Activated CD8-positive, alpha-beta T cell treated with anti-CD3 and anti-CD28 coated beads, Interleukin-2, amount 10 ng/mL, durations not matched to agents 7 days and 5 days (primary cell): ENCODE measurements at places on chromosomes 7 and 10. TPM values are rescaled to one million over a fixed set of nuclear protein-coding genes. Genes with fewer than 3 reads are reported as not detected.

The AOAH gene
- total RNA-seq = 17.7 TPM

The ZNF853 gene
- 0.78 TPM for total RNA-seq

The ANKRD2 gene
- total RNA-seq = not detected

The MICALL2 gene
- total RNA-seq = 1.9 TPM

The TBC1D12 gene
- 0.05 TPM for total RNA-seq

The ST7 gene
- 5.9 TPM for total RNA-seq

The ITGB8 gene
- not detected for total RNA-seq

The NACAD gene
- 0.05 TPM for total RNA-seq

The RTKN2 gene
- 2.2 TPM for total RNA-seq

GRCh38 chr7:134174795-134175261, 47.7 kb downstream of the LRGUK start:
- H3K27ac ChIP-seq = no peak overlapping the region
- H3K4me1 ChIP-seq = peaks cover 10% of the 10 kb centered on the region
- no peak overlapping the region for H3K4me3 ChIP-seq
- H3K27me3 ChIP-seq = peaks cover 5% of the 10 kb centered on the region
- DNase-seq = peak; percentile 25

DNA sequence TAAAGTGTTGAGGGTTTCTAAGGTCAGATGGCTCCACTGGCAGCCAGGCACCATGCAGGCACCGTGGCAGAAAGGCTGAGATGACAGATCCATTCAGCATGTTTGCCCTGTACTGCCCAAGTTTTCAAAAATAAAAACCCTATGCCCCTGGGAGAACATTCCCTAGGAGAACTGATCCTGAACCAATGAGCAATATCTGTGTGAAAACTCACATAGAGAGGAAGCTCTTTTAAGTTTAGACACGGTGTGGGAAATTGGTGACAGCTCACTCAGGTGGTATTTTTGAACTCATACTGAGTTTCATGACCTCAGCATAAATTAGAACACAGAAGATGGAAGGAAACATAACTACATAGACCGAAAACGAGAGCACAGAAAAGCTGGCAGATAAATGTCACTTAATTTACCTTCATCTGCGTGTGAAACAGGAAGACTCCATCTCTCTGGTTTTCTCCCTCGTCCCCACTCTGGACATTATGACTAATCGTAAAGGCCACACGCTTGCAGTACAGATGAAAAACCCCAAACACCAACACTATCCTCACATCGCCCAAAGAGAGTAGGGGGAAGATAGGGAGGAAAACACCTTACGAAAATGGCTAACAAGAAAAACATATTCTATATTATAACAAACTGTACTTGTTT, 127.8 kb downstream of the ICA1 start:
- DNase-seq = peak; percentile 50
- peak overlapping the region; percentile 84 for H3K27ac ChIP-seq
- no peaks in the 10 kb centered on the region for H3K27me3 ChIP-seq

- H3K4me1 ChIP-seq = no peaks in the 10 kb centered on the region
- no peaks in the 10 kb centered on the region for H3K27me3 ChIP-seq
- no peak for DNase-seq
- no peaks in the 10 kb centered on the region for H3K36me3 ChIP-seq
Observed at GRCh38 chr7:47268851-47269836, 312.8 kb downstream of the TNS3 start.

DNA sequence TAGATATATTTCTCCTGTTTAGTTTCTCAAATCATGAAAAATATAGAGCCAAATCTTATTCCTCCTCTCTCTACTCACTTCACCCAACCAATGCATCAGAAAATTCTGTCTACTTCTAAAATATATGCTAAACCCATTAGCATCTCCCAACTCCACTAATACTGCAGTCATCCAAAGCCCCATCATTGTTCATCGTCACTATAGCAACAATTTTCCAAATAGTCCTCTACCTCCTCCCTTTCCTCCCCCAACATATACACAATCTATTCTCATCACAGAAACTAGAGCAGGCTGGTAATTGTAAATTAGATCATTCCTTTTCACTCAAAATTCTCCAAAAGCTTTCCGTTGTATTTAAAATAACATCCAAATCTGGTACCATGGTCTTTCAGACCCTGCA, 38.4 kb upstream of the C10orf120 start:
- no peak for DNase-seq
- H3K27ac ChIP-seq = no peak overlapping the region
- H3K4me3 ChIP-seq = no peak overlapping the region
- H3K4me1 ChIP-seq = no peaks in the 10 kb centered on the region
- H3K36me3 ChIP-seq = no peaks in the 10 kb centered on the region

GRCh38 chr7:130925136-130925794, 191.3 kb upstream of the KLF14 start:
- H3K36me3 ChIP-seq = peaks cover 57% of the 10 kb centered on the region
- no peak overlapping the region for H3K4me3 ChIP-seq
- H3K27me3 ChIP-seq = no peaks in the 10 kb centered on the region
- peaks cover 80% of the 10 kb centered on the region for H3K4me1 ChIP-seq
- DNase-seq = no peak

DNA sequence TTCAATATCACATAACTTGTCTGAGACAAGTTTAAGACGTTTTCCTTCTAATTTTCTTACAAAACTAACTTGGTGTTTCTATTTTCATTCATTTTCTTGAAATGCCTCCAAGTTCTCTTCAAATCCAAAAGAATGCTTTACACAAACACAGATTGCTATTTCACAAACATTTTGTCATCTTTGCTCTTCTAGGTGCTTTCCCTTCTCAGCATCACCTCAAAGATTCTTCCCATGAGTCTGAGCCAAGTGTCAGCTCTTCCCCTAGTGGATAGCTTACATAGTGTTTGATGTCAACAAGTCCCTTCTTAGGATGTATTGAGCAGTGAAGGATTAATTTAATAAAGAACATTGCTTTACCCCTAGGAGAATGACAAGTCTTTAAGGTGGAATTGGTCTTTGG, 38.1 kb upstream of the SEMA3A start:
- DNase-seq = no peak
- H3K4me3 ChIP-seq = no peak overlapping the region
- no peaks in the 10 kb centered on the region for H3K27me3 ChIP-seq

DNA sequence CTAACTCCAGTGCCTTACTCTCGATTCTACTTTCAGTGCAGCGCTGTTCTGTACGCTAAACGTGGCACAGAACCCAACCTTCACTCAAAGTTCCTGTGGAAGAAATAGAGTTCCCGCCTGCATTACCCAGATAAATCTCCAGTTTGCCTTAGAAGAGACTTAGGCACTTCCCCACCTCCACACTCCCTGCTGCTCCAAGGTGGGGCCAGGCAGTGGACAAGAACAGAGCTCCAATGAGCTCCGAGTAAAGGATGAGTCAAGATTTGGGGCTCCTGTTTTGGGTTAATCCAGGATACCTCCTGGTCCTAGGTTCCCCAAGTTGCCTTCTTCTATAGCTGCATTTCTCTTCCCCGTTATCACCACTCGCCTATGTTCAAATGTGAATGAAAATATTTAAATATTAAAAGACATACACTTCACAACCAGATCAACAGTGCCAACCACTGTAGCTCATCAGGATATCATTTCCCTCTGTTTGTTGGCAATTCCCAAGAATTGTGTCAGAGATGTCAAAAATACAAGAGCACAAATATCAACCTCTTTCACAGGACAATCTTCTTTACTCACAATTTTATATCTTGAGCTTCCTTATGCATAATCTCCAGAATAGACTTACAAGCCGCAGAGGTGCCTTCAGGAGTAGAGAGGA, 48.0 kb downstream of the MALSU1 start:
- no peak for DNase-seq
- H3K4me3 ChIP-seq = peak overlapping the region; percentile 48
- H3K4me1 ChIP-seq = peaks cover 29% of the 10 kb centered on the region
- H3K27me3 ChIP-seq = peaks cover 9% of the 10 kb centered on the region
- peaks cover 2% of the 10 kb centered on the region for H3K36me3 ChIP-seq

DNA sequence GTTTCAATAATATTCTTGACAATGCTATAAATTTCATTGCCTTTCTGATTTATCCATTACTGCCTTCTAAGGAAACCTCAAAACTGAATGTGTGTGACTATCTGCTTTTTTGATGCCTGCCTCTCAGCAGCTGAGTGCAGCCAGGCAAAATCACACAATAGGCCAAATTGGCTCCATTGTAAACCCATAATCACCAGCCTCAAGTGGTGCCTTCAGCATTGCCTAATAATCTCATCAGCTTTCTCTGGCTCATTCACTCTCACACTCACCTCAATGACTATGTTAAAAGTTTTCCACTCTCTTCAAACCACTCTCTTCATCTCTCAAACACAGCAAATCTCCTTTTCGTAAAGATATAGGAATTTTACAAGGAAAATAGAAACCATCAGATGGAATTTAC, 182.5 kb upstream of the COL1A2 start:
- no peak overlapping the region for H3K27ac ChIP-seq
- H3K4me3 ChIP-seq = no peak overlapping the region
- H3K4me1 ChIP-seq = no peaks in the 10 kb centered on the region

DNA sequence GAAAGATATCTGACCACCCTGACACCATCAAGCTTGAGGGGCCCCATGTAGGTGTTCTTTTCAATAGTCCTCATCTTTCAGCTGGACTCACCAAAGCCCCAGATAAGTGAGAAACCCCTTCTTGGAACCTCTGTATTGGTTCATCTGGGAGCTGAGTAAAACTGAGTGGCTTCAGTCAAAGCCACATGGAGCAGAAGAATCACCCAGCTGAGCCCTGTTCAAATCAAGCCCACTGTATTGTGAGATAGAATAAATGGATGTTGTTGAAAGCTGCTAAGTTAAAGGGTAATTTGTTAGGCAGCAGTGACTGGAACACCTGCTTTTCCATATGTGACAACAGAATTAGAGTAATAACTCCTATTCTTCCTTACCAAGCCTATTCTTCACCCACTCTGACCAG, 64.8 kb upstream of the SDK1 start:
- no peak overlapping the region for H3K27ac ChIP-seq
- peaks cover 9% of the 10 kb centered on the region for H3K27me3 ChIP-seq
- H3K4me1 ChIP-seq = no peaks in the 10 kb centered on the region
- no peaks in the 10 kb centered on the region for H3K36me3 ChIP-seq
- no peak overlapping the region for H3K4me3 ChIP-seq

DNA sequence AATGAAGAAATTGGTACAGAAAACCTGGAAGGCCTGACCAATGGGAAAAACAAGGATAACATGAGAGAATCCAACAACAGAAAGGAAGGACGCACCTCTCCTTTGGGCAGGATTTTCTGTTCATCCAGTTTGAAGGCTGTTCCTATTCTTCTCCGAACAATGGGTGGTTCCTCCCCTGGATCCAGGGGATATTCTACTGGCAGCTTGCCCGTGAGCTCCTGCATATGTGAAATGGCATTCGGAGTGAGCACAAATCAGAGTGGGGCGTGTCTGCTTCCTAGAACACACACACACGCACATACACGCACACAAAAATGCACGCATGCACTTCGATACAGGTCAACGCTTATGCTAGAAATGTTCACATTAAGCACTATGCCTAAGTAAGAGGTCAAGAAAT, 83.5 kb downstream of the PRPF18 start:
- DNase-seq = no peak
- H3K27me3 ChIP-seq = no peaks in the 10 kb centered on the region
- no peak overlapping the region for H3K27ac ChIP-seq
- no peak overlapping the region for H3K4me3 ChIP-seq
- no peaks in the 10 kb centered on the region for H3K4me1 ChIP-seq

DNA sequence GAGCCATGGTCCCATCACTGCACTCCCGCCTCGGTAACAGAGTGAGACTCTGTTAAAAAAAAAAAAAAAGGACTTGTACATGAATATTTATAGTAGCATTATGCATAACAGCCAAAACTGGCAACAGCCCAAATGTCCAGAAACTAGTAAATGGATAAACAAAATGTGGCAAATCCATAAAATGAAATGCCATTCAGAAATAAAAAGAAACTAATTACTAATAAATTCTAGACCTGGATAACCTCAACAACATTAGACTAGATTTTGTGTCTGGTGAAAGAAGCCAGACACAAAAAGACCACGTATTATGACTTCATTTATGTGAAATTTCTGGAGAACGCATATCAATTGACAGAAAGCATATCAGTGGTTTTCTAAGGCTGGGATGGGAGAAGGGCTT, 74.5 kb downstream of the HPSE2 start:
- no peaks in the 10 kb centered on the region for H3K36me3 ChIP-seq
- H3K4me1 ChIP-seq = no peaks in the 10 kb centered on the region
- H3K27ac ChIP-seq = no peak overlapping the region
- no peak for DNase-seq
- H3K27me3 ChIP-seq = no peaks in the 10 kb centered on the region

DNA sequence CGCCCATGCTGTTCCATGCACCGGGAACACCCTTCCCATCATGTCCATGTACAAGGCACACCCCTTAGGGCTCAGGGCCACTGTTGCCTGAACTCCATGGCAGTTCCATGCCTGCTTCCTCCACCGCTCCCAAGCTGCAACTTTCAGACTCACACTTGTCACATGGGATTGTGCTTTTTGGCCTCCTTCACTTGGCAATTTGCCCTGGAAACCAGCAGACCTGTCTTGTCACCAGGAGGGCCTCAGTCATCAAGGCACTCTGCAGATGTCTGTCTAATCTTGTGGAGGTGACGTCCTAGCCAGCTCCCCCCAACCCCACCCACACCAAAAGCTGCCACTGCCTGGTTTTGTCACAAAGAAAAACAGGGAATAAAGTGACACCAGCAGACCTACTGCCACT, 47.5 kb downstream of the CARD11 start:
- peaks cover 8% of the 10 kb centered on the region for H3K4me1 ChIP-seq
- peaks cover 88% of the 10 kb centered on the region for H3K36me3 ChIP-seq
- no peaks in the 10 kb centered on the region for H3K27me3 ChIP-seq
- H3K27ac ChIP-seq = no peak overlapping the region

DNA sequence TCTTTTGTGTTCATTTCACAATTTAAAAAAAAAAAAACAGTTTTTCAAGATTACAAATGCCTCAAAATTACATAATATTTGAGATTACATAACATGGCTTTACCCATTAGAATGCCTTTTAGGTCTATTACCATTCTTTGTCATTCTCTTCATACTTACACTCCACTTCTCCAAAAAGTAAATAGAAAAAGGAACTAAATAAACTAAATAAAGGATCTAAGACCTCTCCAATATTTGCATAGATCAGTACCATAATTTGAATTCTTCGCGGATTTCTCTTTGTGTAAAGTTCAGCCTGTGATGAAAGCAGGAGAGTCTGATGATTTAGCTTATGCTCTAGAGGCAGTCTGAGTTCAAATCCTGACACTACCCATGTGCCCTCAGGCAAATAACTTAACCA, 56.4 kb upstream of the C1GALT1 start:
- no peak overlapping the region for H3K4me3 ChIP-seq
- H3K36me3 ChIP-seq = no peaks in the 10 kb centered on the region
- H3K27me3 ChIP-seq = peaks cover 2% of the 10 kb centered on the region
- no peaks in the 10 kb centered on the region for H3K4me1 ChIP-seq
- no peak overlapping the region for H3K27ac ChIP-seq

GRCh38 chr7:10588084-10588483, 385.6 kb upstream of the PHF14 start:
- no peaks in the 10 kb centered on the region for H3K4me1 ChIP-seq
- H3K27me3 ChIP-seq = peaks cover 2% of the 10 kb centered on the region
- DNase-seq = no peak
- H3K36me3 ChIP-seq = no peaks in the 10 kb centered on the region
- no peak overlapping the region for H3K4me3 ChIP-seq

DNA sequence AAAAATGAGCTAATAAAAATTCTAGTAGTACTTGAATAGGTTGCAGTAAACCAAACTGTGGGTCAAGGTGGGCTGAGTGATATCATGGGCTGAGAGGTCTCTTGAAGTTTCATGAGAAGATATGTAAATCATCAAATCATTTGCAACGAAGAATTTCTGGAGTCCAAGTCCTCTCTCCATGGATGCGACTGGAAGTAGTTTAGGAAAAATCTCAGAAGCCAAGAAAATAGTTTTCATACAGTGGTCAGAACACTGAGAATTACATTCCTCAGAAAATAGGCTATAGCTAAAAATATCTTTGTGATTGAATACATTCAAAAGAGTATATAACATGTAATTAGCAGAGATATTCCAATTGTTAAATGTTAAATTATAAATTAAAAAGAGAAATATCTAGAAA, 3.6 kb upstream of the IFIT1 start:
- peaks cover 6% of the 10 kb centered on the region for H3K36me3 ChIP-seq
- no peak for DNase-seq
- no peak overlapping the region for H3K27ac ChIP-seq
